ENCODE measurements at places on chromosomes 1 and 21.

DNA sequence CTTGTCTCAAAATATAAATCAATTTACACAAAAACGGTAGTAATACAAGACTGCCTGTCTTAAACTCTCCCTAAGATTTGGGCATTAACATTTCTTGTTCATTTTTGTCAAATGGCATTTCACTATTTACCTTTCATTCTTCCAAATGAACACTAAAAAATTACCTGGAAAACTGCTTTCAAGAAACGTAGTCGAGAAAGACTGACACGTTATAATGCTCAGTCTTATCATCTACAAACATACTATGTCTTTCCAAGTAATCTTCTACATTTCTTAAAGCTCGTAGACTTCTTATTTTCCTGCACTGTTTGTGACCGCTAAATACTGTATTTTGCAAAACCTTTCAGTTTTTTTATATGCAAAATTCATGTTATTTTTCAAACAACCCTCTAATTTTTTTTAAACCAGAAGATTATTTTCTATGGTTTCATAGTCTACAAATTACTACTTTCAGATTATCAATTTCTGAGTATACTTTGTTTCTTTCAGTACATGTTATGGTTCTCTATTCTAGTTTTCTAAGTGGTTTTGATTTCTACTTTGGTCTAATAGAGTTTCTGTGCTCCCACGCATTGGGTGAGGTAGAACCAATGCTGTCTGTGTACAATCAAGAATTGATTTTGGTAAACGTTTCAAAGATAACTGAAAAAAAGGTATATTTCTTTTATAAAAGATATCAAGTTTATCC is 336.4 kb downstream of the SMYD3 start:
- no peak for DNase-seq

GRCh38 chr21:36246080-36246631 is 73.8 kb upstream of the MORC3 start:
- no peak for DNase-seq

DNA sequence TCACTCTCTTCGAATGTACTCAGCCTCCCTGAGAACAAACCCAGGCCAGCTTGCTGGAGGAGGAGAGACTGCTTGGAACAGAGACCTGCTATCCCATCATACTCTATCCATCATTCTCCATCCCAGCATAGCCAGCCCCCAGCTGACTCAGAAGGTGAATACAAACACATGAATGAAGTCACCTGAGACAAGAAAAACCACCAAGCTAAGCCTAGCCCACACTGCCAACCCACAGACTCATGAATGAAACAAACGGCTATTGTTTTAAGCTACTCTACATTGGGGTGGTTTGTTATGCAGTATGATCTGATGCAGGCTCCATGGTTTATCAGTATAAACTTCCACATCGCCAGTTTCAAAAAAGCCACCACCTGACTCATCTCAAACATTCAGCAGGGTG is 395.6 kb downstream of the SETD4 start:
- no peak for DNase-seq

GRCh38 chr21:43613755-43614638 is 45.3 kb downstream of the HSF2BP start:
- peak; percentile 71 for DNase-seq

- no peak for DNase-seq
Measured at GRCh38 chr1:186550832-186551231, 89.9 kb upstream of the PDC start.

DNA sequence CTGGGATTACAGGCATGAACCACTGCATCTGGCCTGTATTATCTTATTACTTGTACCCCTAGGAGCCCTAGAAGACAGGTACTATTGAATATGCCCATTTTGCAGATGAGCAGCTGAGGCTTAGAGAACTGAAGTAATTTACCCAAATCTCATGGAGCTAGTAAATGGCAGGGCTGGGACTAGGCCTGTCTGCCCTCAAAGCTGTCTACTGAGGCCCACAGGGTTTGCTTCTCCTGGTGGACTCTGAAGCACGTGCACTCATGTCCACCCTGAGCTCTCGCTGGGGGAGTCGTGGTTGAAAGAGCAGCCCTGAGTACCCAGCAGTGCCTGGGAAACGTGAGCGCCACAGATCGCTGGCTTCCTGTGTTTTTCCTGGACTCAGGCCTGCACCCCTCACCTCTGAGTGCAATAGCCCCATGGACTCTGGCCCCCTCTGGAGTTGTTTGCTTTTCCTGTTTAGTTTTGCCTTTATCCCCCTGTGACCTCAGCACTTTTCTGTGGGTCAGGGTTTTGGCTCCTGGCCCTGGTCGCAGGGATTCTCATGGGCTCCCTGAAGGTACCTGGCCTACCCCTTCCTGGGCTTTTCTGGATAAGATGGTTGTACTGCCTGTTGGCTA is 52.4 kb downstream of the ARHGEF10L start:
- DNase-seq, result no peak

DNA sequence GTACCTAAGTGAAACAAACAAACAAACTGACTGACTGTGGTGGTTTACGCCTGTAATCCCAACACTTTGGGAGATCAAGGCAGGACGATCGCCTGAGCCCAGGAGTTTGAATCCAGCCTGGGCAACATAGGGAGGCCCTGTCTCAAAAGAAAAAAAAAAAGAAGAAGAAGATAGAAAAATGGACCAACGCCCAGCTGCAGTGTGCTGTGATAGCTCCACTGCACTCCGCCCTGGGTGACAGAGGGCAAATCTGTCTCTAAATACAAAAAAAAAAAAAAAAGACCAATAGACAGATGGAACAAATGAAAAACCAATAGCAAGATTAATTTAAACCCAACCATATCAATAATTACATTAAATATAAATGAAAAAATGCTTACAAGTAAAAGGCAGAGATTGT is 13.9 kb downstream of the AKR7A3 start:
- no peak for DNase-seq

- DNase-seq, result peak; percentile 27
Measured at GRCh38 chr1:97758541-97759057, 162.2 kb downstream of the DPYD start.

DNA sequence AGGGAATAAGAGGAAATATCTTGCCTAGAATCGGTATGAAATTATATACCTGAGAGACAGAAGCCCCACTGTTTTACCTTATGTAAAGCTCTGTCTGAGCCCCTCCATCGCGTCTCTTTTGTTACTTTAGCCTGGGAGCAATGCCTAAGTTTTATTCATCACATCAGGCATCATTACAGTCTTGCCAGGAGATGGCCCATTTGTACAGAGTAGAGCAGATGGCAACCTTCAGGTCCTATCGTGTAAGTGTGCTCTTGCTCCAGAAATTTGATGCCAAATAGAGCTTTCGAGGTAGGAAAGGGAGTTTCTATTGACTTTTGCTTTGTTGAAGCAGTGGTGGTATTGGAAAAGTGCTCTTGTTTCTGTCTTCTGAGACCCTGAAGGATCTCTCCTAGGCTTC is 24.9 kb downstream of the CFAP126 start:
- no peak for DNase-seq

DNA sequence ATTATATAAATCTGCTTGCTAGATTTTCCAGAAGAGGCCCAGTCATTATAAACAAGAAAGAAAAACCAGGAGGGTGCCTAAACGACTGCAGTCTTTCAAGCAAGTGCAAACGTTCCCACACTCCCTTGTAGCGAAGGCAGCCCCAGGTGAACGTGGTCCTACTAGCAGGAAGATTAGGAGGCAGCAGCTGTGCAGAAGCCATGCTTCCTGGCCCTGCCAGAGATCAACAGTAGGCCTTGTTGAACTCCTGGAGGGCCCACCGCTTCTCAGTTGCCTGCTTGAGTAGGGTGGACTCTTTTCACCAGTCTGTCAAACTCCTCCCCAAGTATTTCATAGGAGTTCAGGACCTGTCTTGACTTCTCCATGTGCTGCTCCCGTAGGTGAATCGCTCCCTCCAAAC is 163.0 kb upstream of the GORAB start:
- DNase-seq, result no peak

- DNase-seq, result no peak
Measured at GRCh38 chr1:26747048-26747447, 40.7 kb upstream of the PIGV start.

- no peak for DNase-seq
Measured at GRCh38 chr21:26082549-26082948, 88.0 kb downstream of the APP start.

DNA sequence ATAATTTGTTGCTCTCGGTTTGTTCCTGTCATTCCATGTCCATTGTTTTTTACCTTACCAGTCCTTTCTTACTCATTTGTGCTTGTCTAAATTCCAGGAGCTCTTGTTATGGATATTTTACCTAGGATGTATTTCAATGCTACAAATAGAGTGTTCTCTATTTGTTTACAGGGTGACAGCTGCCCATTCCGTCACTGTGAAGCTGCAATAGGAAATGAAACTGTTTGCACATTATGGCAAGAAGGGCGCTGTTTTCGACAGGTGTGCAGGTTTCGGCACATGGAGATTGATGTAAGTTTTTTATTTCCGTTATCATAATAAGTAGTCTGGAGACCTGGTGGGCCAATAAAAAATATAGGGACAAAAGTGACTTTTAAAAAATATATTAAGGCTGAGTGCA is 23.0 kb downstream of the ZBED6 start:
- no peak for DNase-seq

DNA sequence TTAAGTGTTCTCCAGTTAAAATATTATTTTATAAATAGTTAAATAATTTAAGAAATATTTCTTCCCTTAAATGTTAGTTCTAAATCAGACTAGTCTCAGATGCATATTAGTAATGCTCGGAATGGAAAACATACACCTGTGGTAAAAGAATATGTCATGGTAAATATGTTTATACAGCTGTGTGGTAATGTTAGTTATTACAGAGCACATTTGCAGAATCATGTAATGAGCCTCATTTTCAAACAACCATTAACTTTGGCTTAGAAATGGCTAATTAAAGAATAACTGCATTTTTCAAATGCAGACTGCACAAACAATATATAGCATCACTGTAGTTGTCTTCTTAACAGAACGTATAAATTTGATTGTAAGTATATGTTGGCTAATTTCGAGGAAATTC is 90.3 kb downstream of the DISP1 start:
- no peak for DNase-seq

DNA sequence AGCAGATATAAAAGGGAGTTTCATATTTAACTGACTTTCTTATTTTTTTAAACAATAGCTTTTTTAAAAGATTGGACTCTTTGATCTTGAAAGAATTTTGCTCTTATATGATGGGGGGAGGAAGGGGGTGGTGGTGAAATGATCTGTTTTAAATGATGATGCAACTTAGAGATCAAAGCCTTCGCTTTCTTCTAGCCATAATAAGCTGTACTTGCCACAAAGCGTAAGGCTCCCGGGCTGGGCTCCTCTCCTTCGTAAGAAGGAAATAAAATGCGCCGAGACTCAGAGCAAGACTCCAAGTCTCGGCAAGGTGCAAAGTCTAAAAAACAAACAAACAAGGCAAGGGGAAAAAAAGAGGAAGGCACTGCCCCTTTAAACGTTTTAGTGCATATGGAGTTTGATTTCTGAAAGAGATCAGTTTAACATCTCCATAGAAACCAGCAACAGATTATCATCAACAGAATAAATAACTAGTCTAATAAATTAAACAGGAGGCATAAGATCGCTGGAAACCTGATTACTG is 3.3 kb downstream of the CASZ1 start:
- peak; percentile 35 for DNase-seq
